Bronchial epithelial cell (primary cell): ENCODE measurements at places on chromosomes 5 and 9. TPM values are rescaled to one million over a fixed set of nuclear protein-coding genes. Genes with fewer than 3 reads are reported as not detected.

DCP2 gene
- total RNA-seq, result 22.0 and 24.0 TPM in 2 replicates

RIMOC1 gene
- total RNA-seq, result 14.8 and 15.8 TPM in 2 replicates

DNA sequence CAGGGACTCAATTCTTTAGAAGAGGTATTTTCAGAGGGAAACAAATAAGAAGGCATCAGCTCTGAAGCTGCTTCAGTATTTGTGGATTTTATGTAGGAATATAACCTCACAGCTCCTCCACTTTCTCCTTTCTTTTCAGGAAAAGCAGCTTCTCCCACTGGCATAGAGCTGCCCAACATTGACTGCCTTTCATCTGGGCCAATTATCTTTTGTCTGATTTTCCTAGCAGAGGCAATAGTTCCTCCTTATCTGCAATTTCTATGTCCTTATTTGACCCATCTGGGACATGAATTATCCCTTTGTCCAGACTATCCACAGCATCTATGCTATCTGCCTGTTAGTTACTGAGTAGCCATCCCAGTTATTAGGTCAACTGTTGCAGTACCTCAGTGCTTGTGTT, 1671.2 kb upstream of the ACO1 start:
- no peak for DNase-seq

GRCh38 chr5:73443829-73444498, 4.6 kb downstream of the FOXD1 start:
- DNase-seq, result no peak

GRCh38 chr5:140345919-140346347, 470 bp downstream of the HBEGF start:
- DNase-seq, result no peak

DNA sequence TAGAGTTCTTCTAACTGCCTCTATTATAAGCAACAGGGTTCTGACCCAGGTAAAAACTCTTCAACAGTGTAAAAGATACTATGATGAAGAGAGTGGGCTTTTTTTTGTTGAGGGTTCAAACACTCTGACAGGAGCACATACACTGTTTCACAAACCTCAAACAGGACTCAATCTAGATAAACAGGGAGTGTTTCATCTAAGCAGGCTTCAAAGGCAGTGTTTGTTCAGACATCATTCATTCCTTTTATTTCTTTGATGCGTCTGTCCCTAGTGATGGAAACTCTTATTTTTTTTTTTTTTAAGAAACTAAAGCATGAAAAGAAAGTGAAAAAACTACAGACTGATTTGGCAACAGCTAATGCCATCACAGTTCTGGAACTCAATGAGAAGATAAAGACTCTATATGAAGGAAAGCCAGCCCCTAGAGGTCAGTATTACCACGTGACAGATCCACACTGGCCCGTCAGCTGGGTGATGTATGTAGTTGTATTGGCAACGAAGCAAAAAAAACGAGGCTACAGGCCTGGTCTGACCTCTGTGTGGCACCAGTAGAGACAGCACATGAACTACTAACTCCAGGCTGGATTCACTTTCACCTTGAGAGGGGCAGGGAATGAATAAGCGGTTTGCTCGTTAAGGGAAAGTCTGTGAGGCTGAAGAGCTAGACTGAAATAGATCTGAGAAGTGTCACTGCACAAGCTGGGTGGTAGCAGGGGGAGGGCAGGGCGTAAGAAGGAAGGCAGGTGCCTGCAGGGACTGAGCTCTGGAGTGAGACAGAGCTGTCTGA, 172.2 kb downstream of the CCDC192 start:
- peak; percentile 55 for DNase-seq

ANKRD31 gene
- 0.13 and 0.26 TPM in 2 replicates for total RNA-seq

DNA sequence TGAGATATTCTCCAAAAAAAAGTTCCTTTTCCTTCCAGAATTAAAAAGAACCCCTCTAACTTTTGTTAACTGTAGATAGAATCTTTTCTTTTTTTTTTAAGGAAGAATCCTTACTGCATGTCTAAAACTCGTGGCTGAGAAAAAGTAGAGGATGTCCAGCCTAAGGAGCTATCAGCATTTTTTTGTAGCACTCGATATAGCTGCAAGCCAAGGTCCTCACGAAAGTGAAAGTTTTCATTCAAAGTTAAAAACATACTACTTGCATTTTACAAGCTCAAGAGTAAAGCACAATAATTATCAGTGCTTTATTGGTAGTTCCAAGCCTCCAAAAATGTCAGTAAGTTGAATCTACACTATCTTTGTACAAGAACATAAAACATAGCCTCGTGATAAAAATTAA, 28.7 kb upstream of the ZSWIM6 start:
- DNase-seq, result no peak

SHC3 gene
- total RNA-seq, result under 0.01 and 0.26 TPM in 2 replicates

- no peak for DNase-seq
Measured at GRCh38 chr5:140801494-140801841, 611 bp downstream of the PCDHA3 start.

GRCh38 chr5:60382716-60383115, 317.2 kb downstream of the DEPDC1B start:
- DNase-seq, result peak; percentile 47

TMEM232 gene
- 0.51 and 0.79 TPM in 2 replicates for total RNA-seq

DNA sequence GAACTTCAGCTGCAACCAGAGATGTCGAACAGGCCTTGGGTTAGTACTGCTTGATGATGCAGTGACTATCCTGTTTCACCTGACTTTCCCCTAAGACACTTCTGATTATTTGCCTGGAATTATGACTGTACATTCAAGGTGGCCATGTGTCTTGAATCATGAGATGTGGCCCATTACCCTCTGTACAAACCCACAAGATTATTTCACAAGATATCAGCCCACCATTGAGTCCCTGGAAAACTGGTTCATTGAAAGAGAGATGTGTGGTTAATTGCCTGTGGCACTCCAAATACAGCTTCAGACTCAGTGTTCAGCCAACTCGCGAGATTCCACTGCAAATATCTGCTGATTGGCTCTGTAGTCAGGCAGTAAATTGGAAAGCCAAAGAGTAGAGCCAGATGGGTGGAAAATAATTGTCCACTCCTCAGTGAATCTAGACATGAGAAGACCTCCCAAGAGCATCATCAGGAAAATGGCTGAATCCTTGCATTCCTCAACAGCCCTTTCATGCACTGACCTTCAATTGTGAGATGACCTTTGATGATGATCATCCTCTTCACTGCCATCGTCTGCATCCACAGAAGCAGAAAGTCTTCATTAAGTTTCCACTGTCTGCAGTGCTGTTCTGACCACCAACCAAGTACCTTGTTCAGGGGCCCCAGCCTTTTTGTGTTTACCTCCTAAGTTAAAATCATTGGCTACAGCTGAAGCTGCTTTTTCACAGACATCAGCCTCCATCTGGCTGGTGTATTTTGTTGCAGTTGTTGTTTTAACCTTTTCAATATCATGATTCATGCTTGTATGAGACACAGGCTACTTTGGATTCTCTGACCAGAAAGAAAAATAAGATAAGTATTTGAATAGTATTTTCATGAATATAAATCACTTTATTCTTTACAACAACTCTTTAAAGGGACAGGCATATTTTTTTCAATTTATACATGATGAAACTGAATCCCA, 75.2 kb downstream of the ESM1 start:
- DNase-seq, result no peak

PCDHA6 gene
- 0.13 TPM in 1 of 2 replicates, not detected in the other for total RNA-seq

- peak; percentile 42 for DNase-seq
Measured at GRCh38 chr5:78008356-78008967, 232.3 kb upstream of the TBCA start.

DNA sequence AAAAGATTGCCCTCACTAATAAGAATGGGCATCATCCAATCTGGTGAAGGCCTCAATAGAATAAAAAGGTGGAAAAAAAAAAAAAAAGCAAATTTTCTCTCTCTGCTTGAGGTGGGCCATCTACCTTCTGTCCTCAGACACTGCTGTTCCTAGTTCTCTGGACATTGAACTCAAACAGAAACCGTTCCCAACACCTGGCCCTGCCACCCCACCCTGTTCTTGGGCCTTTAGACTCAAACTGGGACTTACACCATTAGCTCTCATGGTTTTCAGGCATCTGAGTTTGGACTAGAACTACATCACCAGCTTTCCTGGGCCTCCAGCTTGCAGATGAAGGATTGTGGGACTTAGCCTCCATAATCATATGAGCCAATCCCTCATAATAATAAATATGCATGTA, 71.0 kb downstream of the SSBP2 start:
- no peak for DNase-seq

DNA sequence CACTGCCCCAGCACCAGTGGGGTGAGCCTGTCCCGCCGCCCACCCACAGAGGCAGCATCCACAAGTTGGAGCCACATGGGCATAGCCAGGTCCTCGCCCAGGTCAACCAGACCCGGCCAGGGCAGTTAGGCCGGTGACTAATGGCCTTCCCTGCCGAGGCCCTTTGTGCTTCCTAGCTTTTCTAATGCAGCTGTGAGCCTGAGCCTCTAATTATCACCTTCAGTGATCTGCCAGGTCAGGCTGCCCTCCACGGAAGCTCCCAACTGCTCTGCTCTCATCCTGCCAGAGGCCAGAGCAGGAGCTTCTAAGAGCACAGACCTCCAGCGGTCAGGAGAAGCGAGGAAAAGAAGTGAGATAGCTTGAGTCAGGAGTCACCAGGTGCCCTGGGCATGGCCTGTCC, 87.1 kb upstream of the PPP1R26 start:
- no peak for DNase-seq

DNA sequence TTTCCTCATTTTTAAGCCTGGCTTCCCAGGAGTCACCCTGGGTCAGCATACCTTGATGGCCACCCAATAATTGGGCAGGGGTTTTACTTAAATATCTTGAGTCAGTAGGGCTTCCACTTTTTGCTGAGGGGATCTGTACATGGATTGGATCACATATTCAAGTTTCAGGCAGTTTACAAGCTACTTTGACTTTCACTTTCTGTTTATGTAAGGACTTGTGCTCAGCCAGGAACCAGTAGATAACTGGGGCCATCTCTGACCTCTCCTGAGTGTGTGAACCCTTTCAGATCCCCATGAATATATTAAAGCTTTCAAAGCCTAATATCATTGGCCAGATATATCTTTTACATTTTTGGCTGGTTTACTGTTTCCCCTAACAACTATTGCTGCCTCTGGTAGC, 45.1 kb downstream of the SLCO6A1 start:
- no peak for DNase-seq

STC2 gene
- total RNA-seq, result 310 and 440 TPM in 2 replicates

DNA sequence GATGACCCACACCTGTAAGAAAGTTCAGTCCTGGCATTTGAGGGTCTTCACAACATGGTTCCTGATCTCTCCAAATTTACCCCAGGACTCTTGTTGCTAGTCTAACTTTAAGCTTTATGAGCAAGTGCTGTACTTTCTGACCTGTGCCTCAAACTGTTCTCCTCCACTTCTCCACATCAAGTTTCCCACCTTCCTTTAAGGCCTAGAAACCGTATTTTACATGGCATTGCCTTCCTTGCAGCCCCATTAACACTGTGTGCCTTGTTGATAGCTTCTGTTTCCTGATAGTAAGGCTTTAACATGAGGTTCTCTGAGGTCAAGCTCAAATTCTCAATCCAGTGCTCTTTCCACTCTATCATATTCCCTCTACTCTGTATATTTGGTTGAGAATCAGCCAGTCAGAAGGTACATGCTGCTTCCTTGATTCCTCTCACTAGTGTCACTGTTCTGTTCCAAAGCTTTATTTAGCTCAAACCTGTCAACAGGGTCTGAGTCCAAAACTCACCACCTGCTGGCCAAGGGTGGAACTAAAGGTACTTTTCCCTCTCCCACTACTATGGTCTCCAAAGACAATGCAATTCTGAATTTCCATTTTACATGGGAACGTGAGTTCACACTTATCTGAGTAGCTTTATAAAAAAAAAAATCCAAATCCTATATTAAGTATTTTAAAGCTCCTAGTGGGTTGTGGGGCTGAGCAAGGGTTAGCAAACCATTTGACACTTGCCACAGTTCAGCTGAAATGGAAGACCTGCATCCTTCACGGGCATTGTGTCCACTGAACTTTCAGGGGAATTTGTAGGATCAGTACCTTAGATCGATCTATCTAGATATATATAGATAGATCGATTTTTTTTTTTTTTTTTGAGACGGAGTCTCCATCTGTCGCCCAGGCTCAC, 21.1 kb downstream of the VCP start:
- DNase-seq, result peak; percentile 42

DNA sequence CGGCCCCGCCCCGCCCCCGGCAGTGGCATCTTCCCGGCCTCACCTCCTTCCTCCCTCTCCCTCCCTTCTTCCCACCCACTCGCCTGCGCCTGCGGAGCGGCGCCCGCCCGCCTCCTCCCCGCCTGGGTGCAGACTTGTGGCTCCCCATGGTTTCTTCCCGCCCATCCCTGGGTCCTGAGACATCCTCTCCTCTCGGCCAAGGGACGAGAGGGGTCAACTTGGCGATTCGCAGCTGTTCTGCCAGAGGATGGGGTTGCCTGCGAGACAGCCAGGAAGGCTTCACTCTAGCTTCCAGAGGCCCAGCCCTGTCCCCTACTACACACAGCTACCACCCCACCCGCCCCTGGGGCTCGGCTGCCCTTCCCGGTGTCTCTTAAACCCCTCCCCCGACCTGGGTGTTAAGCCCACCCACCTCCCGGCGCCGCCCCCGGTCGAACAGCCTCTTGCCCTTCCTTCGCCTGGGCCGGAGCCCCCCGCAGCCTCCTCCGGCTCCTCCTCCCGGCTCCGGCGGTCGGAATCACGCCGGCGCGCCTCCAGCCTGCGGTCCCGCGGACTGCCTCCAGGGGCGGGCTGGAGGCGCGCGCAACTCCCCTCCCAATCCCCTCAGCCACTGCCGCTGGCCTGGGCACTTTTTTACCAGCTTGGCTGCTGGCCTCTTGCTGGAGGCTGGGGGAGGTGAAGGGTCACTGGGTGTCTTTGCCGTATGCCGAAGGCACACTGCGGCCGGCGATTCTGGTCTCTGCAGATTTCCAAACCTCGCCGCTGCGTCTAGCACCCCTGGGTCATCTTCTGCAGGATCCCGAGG, 1.9 kb downstream of the JADE2 start:
- peak; percentile 71 for DNase-seq
